ENCODE measurements at places on chromosomes 3 and 15.

GRCh38 chr15:100779331-100780207 is 100.1 kb upstream of the ALDH1A3 start:
- no peak for DNase-seq

GRCh38 chr3:123283657-123284398 is 82.1 kb downstream of the SEC22A start:
- DNase-seq = no peak

GRCh38 chr3:149886957-149887356 is 73.9 kb downstream of the RNF13 start:
- DNase-seq = no peak

DNA sequence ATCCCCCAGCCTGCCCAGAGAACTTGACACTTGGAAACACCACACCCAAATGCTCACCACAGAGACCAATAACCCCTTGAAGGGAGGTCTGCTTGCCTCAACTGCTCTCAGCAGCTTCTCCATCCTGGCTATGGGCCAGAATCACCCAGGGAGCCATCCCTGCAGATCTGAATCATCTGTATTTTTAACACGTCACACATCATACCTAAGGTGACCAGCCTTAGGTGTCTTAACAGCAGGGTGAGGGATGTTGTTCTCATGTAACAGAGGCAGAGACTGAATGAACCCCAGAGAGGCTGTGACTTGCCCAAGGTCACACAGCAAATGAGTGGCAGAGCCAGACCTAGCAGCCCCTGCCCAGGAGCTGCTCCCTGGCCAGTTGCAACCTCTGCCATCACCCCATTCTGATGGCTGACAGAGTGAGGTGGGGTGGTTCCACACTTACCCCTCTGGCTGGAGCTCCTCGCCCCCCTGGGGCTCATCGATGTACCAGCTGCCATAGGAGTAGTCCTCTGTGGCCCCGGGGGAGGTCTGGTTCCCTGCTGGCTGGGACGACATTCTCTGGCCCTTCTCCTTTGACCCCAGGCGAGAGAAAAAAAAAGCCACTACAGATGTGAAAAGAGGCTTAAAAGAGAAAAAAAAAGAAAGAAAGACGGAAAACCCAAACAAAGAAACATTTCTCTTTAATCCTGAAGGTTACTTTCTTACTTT is 722 bp downstream of the STRA6 start:
- DNase-seq = no peak

GRCh38 chr3:64144241-64144900 is 80.9 kb downstream of the PRICKLE2 start:
- no peak for DNase-seq

DNA sequence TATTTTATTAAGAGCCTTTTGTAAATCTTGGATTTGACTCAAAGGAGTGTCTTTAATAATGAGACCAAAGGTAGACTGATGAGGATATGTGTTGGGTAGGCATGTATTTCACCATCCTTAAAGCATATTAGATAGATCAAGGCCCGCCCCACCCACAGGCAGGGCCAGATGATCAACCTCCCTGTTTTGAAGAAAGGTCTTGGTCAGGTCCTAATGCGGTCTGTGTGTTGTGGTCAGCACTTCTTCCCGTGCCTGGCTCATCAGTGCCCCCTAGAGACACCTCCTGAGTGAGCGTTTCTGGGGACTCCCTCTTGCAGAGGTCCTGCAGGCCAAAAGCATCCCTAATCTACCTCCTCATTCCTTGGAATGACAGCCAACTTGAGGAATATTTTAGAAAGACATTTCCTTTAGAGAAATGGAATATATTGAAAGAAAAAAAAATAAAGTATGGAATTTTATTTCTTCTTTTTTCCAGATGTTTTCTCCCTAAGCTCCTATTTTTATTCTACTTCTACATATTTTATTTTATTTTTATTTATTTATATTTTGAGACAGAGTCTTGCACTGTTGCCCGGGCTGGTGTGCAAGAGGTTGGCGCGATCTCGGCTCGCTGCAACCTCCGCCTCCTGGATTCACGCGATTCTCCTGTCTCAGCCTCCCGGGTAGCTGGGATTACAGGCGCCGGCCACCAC is 6.0 kb downstream of the TM4SF4 start:
- DNase-seq = no peak

GRCh38 chr3:152943645-152944044 is 108.7 kb downstream of the P2RY1 start:
- DNase-seq = no peak

DNA sequence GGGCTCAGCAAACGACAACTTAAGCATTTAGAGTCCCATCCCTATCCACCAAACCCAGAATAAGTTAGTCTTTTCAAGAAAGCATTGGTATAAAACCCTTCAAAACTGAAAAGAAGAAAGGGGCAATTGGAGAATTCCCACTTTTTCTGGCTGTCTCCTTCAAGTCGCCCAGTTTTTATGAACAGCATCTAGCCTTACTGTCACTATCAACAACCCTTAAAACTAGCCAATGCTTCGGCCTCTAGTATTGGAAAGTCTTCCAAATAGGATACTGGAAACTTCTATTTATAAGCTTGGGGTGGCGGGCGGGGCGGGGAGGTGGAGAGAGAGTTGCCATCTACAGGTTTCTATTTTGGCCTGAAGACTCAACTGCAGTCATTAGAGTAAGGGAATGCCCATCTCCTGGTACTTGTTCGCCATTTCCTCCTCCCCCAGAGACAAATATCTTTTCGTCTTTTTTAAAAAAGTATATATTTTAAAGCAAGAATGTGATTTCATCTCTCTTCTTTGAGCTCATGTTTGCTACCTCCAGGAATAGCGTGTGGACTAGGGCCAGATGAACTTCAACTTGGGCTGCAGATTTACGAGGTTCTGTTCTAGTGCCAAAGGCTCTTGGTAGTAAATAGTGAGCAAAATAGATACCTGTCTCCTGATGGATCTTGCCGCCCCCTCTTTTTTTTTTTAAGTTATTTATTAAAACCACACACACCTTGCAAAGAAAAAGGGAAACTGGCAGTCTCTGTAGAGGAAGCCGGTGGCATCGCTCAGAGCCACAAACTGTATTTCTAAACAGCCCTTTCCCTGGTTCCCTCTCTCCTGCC is 2.7 kb downstream of the BCL6 start:
- DNase-seq = no peak

- DNase-seq = no peak
Measured at GRCh38 chr3:97278506-97278905, 464.1 kb downstream of the EPHA6 start.

- DNase-seq = no peak
Measured at GRCh38 chr3:136602818-136603217, 149.4 kb downstream of the STAG1 start.

- no peak for DNase-seq
Measured at GRCh38 chr15:49843725-49844124, 222.9 kb downstream of the DTWD1 start.

- no peak for DNase-seq
Measured at GRCh38 chr3:23108451-23109057, 94.6 kb upstream of the UBE2E2 start.

DNA sequence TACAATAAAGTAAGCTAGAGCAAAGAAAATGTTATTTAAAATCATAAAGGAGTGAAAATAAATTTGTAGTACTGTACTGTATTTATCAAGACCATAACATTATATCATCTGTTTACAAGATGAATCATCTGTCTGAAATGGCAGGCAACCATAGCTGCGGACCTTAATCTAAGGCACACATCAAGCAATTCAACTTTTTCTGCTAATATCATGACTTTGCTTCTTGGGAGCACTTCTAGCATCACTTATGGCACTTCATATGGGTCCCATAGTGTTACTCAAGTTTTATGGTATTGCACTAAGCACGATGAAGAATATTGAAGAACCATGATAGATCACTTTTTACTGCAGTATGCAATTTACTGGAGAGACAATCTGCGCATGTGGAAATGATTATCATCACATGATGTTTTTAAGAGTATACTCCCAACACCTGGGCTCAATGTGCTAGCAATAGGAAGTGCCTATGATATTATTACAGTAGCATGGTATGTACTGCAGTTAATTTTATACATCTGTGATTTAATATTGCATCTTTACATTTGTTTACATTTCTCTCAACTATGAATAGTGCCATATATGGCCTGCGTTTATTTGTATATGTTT is 137.7 kb upstream of the NECTIN3 start:
- no peak for DNase-seq

- no peak for DNase-seq
Measured at GRCh38 chr3:52237657-52238172, 1.2 kb downstream of the TWF2 start.

GRCh38 chr15:38504680-38505467 is 50.9 kb downstream of the FAM98B start:
- DNase-seq = no peak

DNA sequence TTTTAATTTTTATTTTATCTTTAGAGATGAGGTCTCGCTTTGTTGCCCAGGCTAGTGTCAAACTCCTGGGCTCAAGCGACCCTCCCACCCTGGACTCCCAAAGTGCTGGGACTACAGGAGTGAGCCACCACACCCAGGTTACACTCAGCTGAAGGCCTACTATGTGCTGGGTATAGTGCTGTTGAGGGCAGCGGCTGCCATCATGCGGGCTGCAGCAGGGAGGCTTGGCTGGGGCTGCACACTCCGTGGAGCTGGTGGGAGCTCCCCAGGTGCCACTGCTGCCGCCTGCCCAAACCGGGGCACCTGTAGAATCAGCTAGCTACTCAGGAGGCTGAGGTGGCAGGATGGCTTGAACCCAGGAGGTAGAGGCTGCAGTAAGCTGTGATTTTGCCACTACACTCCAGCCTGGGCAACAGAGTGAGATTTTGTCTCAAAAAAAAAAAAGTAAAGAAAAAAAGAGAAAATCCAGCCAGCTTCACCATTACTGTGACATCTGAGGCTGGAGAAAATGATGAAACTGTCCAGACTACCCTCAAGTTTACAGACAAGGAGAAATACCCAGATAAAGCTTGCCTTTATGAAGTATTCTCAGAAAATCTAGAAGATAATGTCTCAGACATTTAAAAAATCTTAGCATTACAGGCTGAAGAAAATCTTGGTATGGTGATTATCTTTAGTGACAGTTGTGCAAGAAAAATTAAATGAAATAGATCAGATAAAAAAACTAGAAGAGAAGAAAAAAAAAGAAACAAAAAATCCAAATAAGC is 42.1 kb downstream of the CRABP1 start:
- no peak for DNase-seq

- DNase-seq = no peak
Measured at GRCh38 chr3:171266740-171267073, 193.5 kb downstream of the TNIK start.

- no peak for DNase-seq
Measured at GRCh38 chr3:187136936-187137335, 2.4 kb downstream of the RPL39L start.

- no peak for DNase-seq
Measured at GRCh38 chr3:150379469-150379868, 28.6 kb upstream of the TSC22D2 start.

DNA sequence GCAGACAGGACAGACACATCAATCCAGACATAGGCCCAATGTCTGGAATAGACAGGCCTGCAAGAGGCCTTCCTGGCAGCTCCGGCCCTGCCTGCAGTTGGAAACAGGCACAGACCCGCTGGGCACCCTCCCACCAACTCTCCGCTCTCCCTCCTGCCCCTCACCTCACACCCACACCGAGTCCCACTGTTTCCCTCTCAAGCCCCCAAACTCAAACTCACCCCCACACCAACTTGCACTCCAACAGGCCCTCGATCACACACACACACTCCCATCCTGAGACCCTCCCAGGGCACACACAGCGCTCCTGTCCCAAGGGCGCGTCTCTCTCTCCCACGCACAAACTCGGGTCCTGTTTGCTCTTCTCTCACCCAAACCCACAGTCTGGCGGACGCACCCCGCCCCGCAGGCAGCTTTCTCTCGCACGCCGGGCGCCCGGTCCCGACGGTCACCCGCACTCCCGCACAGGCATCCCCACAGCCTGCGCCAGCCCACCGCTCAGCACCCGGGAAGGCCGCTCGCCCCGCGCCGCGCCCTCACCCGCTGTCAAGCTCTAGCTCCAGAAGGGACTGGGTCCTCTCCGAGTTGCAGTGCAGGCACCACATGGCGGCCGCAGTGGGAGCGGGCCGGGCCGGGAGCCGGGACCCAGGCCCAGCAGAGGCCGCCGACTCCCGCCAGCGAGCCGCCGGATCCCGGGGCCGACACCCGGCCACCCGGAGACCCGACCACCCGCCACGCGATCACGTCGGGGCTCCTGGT is 106.2 kb downstream of the IQSEC1 start:
- no peak for DNase-seq

- DNase-seq = no peak
Measured at GRCh38 chr3:114026331-114026730, 30.0 kb downstream of the CCDC191 start.

- no peak for DNase-seq
Measured at GRCh38 chr3:193870376-193871219, 265.4 kb upstream of the HES1 start.

GRCh38 chr15:92715758-92716157 is 60.2 kb upstream of the FAM174B start:
- DNase-seq = no peak

GRCh38 chr3:126126811-126127431 is 43.0 kb upstream of the SLC41A3 start:
- no peak for DNase-seq

GRCh38 chr15:94125698-94126097 is 105.7 kb upstream of the MCTP2 start:
- DNase-seq = no peak

DNA sequence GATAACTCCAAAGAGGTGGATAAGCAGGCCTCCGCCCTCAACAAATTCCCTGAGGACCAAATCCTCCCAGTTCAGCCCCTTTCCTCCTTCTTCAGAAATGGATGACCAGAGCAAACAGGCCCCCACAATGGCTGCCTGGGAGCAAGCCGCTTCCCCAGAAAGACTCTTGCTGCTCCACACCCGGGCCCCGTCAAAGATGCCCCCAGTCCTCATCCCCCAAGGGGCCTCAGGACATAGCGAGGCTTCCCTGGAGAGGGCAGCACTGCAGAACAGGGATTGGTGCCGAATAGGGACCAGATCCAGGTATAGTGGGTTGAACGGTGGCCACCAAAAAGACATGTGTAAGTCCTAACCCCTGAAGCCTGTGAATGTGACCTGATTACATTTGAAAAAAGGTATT is 502.3 kb downstream of the SHQ1 start:
- no peak for DNase-seq

DNA sequence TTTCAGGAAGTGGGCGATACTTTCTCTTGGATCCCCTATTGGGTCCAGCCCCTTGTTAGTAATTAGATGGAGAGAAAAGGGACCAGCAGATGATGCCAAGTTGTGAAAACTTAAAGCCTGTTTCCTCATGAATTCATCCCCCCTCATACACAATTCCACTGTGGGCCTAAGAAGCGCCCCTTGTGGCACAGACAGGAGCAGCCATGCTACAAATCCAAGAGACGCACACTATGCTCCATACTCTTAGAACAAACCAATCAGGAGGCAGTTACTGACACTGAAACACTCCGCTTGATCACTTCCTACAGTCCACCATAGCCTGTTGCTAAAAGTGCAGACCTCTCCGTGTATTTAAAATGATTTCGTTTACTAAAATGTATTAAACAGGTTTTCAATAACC is 111.3 kb upstream of the ARRDC4 start:
- no peak for DNase-seq

Measured in activated CD4-positive, CD25-positive, alpha-beta regulatory T cell (primary cell).